ENCODE measurements at places on chromosomes 2 and 18.
A peak's percentile ranks its signal among the peaks of the same experiment; 100 is the strongest.

GRCh38 chr2:133312038-133312729 lies 256.1 kb downstream of the NCKAP5 start:
- DNase-seq: no peak

- no peak for DNase-seq
These were observed 210.6 kb upstream of the AGAP1 start for GRCh38 chr2:235283246-235283645.

DNA sequence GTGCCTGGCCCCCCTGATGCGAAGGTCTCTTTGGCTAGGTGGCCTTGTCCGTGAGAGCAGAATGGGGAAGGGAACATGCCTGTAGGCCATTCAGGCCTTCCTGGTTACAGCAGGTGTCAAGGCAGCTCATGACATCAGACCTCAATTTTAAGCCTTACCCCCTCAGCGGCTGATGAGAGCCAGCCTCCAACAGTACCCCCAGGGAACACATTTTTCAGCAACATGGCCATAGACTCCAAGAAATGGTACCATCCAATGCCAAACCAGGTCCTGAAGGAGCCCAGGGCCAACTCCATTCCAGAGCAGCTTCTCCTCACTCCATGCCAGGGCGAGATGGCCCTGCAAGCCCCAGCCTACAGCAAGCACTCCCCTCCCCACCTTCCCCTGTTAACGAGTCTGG lies 199.2 kb downstream of the SMAD2 start:
- DNase-seq: no peak

DNA sequence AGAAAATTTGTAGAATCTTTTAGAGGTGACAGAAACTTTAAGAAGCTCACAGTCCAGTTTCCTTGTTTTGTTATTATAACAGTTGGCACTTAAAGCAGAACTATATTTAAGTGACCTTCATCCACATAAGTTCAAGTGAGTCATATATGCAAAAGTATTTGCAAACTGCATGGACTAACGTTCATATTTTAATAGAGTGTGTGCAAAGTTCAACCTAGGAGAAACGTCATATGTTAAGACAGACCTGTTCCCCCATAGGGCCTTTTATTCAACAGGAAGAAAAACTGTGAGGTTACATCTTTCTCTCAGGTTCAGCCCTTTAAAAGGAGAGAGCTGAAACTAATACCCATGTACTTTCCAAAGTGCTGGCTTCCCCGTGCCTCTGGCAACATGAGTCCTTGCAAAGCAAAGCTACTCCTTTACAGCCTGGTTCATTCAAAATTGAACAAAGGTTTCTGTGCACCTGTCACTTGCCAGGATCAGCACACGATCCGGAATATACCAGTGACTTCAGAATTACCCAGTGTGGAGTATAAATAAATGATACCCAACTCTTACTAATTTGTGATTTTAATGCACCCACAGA lies 280.0 kb upstream of the RAB12 start:
- DNase-seq: no peak

GRCh38 chr18:77009675-77010074 lies 122.9 kb downstream of the MBP start:
- DNase-seq: no peak

DNA sequence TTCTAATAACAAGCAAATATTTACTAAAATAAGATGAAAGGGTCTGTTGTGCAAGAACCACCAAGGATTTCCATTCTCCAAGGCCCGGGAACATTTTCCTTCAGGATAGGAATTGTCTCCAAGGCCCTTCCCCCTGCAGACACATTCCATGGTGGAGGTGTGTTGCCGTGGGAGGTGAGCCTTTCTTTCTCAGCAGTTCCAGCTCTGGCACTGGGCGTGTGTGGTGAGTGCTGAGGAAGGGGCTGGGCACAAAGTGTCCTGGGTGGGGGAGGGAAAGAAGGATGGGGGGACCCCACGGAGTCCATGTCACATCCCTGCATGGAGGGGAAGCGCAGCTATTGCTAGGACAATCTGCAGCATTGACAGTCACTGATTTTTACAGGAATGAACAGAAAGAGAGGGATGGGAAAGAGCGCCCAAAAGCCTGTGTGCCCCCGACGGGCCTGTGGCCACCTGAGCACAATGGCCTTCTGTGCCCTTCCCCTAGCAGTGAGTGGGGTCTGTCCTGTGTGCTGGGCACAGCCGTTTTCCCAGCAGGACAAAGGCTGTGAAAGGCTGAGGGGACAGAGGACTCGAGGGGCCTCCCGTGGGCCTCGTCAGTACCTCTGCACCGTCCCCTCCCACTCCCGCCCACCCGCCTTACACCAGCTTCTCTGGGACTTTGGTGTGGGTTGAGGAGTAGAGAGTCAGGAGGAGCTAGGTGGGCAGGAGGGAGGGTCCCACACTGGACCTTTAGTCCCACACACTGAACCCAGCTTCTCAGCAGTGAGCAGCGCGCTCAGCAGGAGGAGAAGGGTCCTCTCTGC lies 79.8 kb downstream of the PTGR3 start:
- no peak for DNase-seq

DNA sequence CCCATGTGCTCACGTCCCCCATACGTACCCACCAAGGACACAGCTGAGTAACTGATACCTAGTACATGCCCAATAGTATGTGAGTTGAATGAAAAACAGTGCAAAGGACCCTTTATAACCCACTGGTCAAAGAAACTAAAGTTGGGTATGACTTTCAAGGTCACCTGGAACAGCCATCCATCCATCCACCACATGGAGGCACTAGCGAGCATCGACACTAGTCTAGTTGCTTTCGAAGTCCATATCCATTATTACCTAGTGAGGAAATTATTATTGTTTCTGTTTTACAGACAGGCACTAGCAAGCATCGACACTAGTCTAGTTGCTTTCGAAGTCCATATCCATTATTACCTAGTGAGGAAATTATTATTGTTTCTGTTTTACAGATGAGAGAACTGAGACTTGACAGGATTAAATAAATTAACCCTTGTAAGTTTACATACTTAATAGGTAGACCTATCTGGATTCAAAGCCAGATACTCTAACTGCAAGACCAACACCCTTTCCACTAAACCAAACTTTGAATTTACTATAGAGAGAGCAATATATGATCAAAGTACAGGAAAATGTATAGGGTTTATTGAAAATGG lies 233.7 kb downstream of the METTL4 start:
- no peak for DNase-seq

DNA sequence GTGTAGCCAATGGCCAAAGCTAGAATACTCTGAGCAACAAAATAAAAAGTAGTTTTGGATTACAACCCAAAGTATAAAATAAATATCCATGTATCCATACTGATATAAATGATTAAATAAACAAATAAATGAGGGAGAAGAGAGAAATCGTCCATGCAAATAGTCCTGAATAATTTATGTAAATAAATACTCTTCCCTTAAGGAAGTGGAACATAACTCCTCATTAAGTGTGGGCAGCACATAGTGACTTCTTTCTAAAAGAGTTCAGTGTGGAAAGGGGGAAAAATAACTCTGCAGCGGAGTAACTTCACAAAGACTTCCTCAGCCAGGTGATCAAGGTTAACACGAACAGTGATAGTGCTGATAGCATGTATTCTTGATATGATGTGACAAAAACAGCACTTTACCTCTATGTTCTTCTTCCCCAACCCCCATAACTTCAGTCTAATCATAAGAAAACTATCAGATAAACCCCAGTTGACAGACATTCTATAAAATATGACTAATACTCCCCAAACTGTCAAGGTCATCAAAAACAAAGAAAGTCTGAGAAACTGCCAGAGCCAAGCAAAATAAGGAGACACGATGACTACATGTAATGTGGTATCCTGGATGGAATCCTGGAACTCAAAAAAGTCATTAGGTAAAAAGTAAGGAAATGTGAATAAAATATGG lies 30.7 kb downstream of the METTL8 start:
- no peak for DNase-seq

GRCh38 chr2:234571620-234572407 lies 74.9 kb upstream of the ARL4C start:
- DNase-seq: no peak

GRCh38 chr2:217316743-217317142 lies 456.9 kb upstream of the TNP1 start:
- DNase-seq: no peak

GRCh38 chr18:7886436-7886835 lies 319.3 kb downstream of the PTPRM start:
- DNase-seq: no peak

DNA sequence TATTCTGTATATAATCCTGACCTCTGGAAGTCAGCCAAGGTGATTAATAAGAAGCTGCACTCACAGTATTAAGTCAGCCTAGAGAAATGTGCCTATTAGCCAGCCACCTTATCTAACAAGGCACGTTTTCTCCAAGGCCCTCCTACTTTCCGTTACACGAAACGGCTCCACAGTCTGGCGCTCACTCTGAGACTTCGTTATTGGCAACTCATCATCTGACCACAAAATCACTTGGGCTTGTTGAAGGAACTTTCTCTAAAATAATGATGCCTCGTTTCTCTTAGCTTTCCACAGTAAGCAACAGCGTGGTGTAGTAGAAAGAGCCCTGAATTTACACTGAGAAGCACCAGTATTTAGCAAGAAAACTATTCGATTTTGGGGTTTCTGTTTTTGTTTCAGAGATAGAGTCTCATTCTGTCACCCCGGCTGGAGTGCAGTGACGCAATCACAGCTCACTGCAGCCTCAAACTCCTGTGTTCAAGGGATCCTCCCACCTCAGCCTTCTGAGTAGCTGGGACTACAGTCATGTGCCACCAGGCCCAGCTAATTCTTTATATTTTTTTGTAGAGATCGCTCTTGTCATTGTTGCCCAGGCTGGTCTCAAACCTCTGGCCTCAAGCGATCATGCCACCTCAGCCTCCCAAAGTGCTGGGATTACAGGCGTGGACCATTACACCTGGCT lies 53.6 kb upstream of the SLC14A1 start:
- no peak for DNase-seq

DNA sequence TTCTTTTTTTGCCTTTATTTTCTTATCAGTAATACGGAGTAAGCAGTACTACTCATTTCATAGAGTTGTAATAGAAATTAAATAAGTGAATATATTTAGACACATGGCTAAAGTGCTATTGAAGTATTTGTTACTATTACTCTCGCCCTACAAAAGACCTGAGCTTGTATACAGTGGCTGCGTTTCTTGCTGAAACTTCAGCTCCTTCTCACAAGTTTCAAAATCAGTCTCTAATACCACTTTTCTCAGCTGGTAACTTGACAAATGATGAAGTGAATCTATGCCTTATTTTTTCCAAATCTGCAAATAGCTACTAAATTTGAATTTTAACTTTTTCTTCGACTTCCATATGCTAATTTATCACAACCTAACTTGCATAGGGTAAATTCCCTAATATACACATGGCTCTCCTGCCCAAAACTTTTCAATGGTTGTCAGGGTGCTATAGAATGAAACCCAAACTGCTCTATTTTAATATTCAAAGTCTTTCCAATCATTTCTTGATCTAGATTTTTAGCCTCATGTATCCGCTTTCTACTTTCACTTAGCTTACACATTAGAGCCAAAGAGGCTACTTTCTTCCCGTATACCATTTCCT lies 347.8 kb upstream of the GULP1 start:
- no peak for DNase-seq

DNA sequence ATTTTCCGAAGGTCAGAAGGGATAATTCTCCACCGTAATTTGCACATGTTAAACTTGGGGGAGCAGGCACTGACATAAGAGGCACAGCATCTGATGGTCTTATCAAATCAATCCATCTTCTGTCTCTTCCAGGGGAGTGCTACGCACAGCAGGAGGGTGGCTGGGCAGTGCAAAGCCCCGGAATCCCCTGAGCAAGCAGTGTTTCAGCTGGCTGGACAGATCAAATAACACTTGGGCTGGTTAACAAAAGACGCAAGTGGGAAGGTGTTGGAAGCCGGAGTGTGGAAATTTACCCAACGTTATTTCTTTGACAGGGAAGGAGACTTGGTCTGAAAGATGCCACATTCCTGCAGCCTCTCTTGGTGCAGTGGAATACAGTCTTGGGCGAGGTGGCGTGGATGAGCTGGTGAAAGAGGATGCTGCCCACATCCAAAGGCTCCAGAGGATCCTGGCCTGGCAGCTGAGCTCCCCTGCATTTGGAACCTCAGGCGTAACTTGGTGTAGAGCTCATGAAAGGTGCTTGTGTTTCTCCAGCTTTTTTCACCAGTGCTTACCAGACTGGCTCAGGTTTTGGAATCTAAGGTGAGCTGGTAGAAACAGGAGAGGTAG lies 103.0 kb downstream of the MAPK4 start:
- DNase-seq: peak; percentile 57

DNA sequence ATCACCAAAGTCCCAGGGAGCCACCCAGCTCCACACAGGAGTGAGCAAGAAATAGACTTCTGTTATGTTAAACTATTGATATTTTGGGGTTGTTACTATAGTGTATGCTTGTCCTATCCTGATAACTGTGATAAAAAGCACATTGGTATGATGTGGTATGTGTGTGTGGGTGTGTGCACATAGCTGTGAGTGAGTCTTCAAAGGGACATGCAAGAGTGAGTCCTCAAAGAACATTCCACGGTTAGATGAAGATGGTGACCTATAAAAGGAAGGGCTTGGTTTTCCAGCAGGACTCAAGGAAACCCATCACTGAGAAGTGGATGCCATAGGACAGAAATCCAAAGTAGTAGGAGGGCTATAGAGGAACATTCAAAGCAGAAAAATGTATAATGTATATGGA lies 342.9 kb downstream of the TSN start:
- DNase-seq: no peak

- no peak for DNase-seq
These were observed 133.1 kb downstream of the GCA start for GRCh38 chr2:162477011-162477410.

GRCh38 chr18:77068321-77069312 lies 64.0 kb downstream of the MBP start:
- peak; percentile 63 for DNase-seq

- no peak for DNase-seq
These were observed 78.9 kb downstream of the SRBD1 start for GRCh38 chr2:45532181-45532580.

DNA sequence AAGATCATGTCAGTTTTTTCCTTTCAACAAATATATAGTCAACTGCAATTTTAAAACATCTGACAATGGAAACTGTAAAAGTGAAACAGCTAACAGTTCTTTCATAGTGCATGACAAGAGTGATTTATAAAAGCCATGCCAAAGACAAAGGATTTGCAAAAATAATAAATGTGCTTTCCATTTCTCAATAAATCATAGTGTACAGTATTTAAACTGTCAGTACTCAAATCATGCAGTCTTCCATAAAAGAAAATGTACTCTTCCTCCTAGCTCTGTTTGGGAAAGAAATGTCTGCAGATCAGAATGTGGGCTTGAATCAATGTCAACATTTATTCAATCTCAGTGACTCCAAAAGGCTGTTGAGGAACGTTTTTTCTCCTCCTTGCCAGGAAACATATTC lies 131.7 kb upstream of the PDE1A start:
- DNase-seq: no peak

GRCh38 chr2:130185896-130186295 lies 3.8 kb downstream of the MZT2B start:
- DNase-seq: no peak

DNA sequence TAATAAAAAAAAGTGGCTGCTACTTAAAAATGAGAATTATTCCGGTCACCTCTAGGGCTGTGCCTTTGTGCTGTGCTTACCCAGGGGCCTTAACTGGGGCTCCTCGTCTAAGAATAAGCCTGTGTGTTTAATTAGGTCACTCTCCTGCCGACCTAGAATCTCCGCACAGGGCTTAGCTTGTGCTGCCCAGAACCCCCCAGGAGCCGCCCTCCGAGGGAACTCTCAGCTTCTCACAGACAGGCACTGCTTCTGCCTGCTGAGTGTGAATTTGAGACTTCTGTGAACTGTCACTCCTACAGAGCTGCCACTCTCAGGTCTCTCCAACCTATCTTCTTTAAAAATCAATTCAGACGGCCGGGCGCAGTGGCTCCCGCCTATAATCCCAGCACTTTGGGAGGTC lies 11.9 kb upstream of the NT5DC4 start:
- no peak for DNase-seq
